Activated T-helper 1 cell treated with anti-CD3 and anti-CD28 coated beads, Interleukin-2, amount 50 U/mL, for 16 hours (primary cell): ENCODE measurements at places on chromosomes 3 and 15.

- no peak for DNase-seq
Measured at GRCh38 chr3:37536840-37537239, 324.8 kb upstream of the CTDSPL start.

- DNase-seq, result no peak
Measured at GRCh38 chr3:17994167-17994566, 251.7 kb upstream of the TBC1D5 start.

GRCh38 chr3:25130724-25131520 is 297.1 kb upstream of the RARB start:
- no peak for DNase-seq

DNA sequence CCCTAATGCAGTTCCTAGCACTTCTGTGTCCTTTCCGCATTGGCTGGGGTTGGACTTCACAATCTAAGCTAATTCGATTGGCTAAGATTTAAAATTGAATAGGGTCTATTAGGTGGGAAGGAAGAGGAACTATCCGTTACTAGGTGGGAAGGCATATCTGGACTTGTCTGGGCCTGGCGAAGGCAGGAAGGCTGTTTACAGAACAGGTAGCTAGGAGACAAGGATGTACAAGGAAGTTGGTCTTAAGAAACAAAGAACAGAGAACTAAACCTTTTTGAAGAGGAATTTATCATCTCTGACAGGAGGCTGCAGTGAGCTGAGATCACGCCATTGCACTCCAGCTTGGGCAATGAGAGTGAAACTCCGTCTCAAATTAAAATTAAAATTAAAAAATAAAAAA is 17.3 kb upstream of the ATG7 start:
- DNase-seq, result no peak

DNA sequence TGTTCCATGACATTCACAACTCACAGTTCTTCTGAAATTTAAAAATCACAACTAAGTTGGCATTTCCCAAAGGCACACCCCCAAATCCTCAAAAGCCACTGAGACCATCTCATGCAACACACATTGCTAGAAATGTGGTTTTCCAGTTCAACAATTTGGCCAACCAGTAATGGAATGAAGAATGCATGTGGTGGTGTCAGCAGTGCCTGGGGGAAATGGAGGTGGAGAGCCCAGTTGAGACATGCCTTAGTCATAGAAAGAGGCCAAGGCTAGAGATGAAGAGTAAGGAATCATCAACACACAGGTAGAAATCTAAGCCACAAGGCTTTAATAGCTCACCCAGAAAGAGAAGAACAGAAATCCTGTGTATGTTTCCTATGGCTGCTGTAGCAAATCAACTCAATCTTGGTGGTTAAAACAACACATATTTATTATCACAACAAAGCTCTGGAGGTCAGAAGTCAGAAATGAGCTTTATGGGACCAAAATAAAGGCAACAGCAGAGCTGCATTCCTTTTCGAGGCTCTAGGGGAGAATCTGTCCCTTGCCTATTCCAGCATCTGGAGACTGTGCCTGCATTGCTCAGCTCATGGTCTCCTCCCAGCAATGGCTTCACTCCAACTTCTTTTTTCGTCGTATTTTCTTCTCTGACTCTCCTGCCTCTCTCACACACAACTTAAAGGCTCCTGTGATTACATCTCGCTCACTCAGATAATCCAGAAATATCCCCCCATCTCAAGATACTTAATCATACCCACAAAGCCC is 54.0 kb downstream of the SNTN start:
- no peak for DNase-seq

GRCh38 chr3:46676601-46677410 is 16.7 kb downstream of the ALS2CL start:
- no peak for DNase-seq

- no peak for DNase-seq
Measured at GRCh38 chr3:72232777-72233176, 447.8 kb upstream of the PROK2 start.

DNA sequence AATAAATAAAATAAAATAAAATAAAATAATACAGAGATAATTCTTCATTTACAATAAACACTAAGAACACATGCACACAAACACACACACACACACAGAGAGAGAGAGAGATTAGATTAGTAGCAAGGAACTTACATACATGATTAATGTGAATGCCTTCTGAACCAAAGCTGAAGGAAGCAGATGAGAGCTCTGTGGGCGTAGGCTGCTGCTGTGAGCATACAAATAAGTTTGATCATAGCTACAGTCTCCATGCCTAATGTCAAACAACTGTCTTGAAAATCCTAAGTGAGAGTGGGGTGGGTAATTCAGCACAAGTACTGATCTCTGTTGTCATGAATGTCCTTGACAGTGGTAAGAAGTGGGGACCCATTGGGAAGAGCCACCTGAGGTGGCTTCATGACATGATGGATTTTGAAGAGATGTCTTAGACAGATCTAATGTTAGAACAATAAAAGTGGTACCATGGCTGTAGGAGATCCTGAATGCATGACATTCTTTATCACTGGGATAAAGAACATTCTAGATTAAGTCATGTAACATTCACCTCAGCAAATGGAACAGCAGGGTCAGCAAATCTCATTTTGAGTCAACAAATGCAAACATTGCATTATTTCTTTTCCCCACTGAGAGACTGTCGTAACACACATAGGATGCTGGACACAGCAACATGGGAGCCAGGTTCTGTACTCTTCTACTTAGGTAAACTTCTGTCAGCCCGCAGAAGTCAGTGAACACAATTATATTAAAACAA is 46.2 kb downstream of the CHL1 start:
- no peak for DNase-seq

DNA sequence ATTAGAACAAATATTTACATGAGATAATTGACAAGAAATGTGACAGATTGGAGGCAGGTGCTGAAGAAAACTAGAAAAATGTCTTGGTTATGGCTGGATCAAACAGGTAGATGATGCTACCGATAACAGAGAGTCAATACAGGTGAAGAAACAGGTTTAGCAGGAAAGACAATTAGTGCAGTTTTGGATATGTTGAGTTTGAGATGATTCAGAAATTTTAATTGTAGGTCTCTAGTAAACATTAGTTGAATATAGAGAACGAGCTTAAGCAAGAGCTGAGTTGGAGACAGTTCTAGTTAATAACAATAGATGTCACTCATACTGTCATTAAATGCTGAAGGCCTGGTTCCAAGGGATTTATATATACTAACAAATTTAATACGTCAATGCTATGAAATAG is 524.4 kb downstream of the NSUN3 start:
- DNase-seq, result no peak

DNA sequence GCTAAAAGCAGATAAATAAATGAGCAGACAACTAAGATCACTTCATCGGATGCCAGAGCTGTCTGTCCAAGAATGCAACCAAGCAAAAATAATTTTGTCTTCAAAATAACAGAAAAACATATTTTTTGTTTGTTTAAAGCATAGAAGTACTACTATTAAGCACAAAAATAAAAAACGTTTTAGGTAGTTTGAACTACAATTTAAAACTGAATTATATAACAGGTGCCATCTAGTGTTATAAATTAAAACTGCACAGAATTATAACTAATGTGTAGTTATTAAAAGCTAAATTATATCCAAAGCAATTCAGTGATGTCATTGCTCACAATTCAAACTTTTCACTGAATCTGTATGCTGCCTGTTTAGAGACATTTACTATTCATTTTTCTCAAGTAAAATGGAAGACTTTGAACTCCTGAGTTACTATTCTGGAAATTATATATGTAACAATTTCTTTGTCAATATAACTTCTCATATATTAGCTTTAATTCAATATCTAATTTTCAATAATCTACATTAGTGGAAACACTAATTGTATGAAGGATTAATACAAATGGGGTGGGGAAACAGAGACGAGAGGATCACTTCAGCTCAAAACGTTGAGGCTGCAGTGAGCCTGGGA is 29.5 kb downstream of the LINS1 start:
- no peak for DNase-seq
